Liver (tissue), 10 donors: ENCODE measurements at places on chromosomes 4 and X. TPM values are rescaled to one million over a fixed set of nuclear protein-coding genes. Genes with fewer than 3 reads are reported as not detected.

Gene NXF2B
- polyA plus RNA-seq, result not detected

Gene GIMD1
- not detected for polyA plus RNA-seq

Gene CLDN34
- polyA plus RNA-seq, result not detected

Gene TMEM184C
- 12.6 TPM for polyA plus RNA-seq

Gene CENPVL2
- polyA plus RNA-seq, result not detected

Gene CYLC1
- polyA plus RNA-seq, result not detected

Gene ARAF
- 45.4 TPM for polyA plus RNA-seq

Gene TNMD
- not detected for polyA plus RNA-seq

Gene TMPRSS11B
- not detected for polyA plus RNA-seq

Gene AMELX
- not detected for polyA plus RNA-seq

Gene NHS
- 0.03 TPM for polyA plus RNA-seq

Gene NIPAL1
- 2.5 TPM for polyA plus RNA-seq

Gene CYSLTR1
- 0.54 TPM for polyA plus RNA-seq

Gene GNRHR
- 0.15 TPM for polyA plus RNA-seq

Gene NPNT
- 2.3 TPM for polyA plus RNA-seq

Gene DOK7
- 0.69 TPM for polyA plus RNA-seq

Gene PALLD
- 17.4 TPM for polyA plus RNA-seq

Gene TMSB15A
- polyA plus RNA-seq, result 0.25 TPM

Gene SLC26A1
- polyA plus RNA-seq, result 5.1 TPM

Gene TMPRSS11D
- polyA plus RNA-seq, result 0.03 TPM

Gene FOXR2
- polyA plus RNA-seq, result not detected
